ENCODE measurements at places on chromosomes 1 and 21.

DNA sequence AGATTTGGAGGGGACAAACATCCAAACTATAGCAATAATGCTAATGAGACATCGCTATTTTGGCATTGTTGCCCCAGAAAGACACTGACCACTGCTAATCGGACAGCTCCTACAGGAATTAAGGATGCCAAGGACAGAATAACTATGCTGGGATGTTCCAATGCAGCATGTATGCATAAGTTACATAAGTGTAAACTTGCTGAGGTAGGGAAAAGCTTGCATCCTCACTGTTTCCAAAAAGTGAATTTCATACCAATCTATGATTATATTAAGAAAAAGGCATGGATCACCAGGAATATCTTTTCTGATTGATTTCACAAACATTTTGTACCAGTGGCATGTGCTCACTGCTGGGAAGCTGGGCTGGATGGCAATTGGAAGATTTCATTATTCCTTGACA, 45.8 kb upstream of the RALGPS2 start:
- DNase-seq, result no peak

DNA sequence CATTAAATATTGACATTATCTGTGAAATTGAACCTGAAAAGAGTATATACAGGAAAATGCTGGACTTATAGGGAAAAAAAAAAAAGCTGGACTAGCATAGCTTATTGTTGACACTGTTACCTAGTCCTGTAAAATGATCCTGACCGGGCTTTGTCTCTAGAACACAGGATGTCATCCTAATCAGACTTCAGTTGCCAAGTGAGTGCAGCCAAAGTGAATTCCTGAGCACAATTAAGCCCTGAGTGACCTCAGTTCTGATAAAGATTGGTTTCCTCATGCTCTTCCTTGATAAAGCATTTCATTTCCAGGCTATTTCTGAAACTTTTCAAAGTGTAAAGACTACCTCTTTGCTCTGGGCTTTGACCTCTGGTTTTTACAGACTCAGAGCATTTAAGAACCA, 19.8 kb downstream of the SELP start:
- DNase-seq, result no peak

GRCh38 chr1:176466514-176466913, 3.5 kb downstream of the PAPPA2 start:
- DNase-seq, result no peak

DNA sequence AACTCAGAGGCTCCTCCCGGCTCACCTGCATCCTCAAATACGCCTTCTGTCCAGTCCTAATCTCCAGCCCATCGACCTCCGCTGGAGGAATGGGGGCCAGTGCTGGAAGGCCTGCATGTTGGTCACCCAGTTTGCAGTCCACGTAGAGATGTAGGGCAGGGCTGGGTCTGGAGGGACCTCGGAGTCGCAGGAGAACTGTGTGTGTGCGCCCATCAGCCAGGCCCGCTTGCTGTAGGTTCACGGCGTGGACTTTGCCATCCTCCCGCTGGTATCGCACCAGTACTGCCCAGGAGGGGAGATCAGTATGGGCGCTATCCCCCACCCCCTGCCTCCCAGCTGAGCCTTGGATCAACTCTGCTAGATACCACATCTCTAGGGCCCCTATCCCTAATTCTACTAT, 2.7 kb downstream of the THBS3 start:
- DNase-seq, result no peak

DNA sequence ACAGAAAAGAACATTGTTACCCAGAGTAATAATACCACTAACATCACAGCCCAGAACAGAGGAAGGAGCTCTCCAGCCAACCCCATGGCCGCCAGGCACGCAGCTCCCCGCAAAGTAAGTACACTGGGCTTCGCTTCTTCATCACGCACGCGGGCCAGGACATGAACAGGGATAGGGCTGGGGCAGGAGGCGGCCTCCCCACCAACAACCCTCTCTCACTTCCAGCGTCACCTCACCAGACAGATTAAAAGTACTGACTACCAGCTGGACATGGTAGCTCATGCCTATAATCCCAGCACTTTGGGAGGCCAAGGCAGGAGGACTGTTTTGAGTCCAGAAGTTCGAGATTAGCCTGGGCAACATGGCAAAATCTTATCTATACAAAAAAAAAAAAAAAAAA, 78.3 kb downstream of the NPHP4 start:
- DNase-seq, result no peak

DNA sequence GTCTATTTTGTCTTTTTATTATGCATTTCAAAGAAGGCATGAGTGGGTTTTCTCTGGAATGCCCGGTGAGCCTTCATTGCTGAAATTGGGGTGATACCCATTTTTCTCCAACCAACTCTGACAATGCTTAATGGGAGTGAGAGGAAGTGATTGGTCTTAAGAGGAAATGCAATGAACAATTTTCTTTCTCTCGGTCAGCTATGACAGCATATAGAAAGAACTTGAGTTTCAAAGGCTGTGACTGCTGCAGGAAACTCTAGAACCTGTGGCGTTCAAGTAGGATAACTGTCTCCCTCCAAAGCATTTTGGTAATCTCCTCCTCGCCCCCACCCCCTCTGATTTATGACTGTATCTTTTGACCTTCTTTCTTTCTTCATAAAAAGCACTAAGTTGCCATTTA, 155.9 kb downstream of the LYPLAL1 start:
- no peak for DNase-seq

- no peak for DNase-seq
Measured at GRCh38 chr1:65493802-65494201, 73.3 kb downstream of the LEPR start.

- no peak for DNase-seq
Measured at GRCh38 chr1:81596341-81596740, 204.4 kb upstream of the ADGRL2 start.

- no peak for DNase-seq
Measured at GRCh38 chr1:198680174-198680875, 41.5 kb downstream of the PTPRC start.

DNA sequence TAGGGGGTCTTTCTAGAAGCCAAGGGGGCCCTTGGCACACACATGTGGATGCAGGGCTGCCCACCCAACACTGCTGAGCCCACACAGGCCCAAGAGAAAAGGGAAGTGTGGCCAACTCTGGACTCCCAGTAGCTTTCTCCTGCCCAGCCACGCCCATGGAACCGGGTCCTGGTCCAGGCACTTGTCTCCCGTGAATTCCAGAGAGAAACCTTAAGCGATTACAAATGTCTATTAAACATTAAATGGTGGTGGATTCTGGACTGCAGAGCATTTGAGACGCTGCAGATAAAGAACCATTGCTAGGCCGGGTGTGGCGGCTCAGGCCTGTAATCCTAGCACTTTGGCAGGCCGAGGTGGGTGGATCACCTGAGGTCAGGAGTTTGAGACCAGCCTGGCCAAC, 100.6 kb upstream of the ARHGEF16 start:
- DNase-seq, result no peak

DNA sequence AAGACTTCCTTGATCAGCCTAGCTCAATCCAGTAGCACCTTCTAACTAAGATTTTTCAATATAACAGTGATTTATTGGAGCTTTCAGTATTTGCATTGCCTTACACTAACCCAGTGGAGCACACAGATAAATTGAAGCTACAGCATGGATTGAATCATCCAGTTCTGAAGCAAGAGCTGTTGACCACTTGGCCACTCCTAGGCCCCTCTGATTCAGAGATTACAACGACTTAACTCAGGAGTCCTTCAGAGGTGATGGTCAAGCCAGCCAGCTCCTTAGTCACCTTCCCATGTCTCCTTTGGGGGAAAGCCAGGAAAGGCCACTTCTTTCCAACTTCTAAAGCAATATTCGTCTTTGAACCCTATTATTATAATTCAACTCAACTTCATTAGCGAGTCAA, 151.8 kb downstream of the TENT5C start:
- no peak for DNase-seq

- DNase-seq, result no peak
Measured at GRCh38 chr1:17094664-17095063, 24.6 kb downstream of the PADI2 start.

DNA sequence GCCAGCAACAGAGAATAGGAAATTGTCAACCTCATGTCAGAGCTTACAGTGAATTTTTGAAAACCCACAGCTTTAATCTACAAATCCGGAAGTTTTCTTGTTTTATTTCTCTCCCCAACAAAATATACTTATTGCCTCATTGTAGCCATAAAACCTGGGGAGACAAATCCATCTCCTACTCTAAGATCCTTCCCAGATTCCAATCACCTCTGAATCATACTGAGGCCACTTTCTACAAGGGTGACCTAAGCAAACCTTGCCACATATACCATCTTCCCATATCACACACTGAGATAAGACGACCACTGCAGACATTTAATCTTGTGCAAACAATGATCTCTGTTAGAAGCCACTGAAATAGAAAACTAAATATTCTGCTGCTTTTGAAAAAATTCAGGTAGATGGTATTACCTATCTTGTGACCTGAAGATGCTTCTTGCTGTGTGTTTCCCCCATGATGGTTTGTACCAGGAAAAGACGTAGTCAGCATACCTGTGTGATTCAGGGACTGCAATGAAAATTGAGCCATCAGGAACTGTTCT, 171.5 kb upstream of the DUSP10 start:
- no peak for DNase-seq

DNA sequence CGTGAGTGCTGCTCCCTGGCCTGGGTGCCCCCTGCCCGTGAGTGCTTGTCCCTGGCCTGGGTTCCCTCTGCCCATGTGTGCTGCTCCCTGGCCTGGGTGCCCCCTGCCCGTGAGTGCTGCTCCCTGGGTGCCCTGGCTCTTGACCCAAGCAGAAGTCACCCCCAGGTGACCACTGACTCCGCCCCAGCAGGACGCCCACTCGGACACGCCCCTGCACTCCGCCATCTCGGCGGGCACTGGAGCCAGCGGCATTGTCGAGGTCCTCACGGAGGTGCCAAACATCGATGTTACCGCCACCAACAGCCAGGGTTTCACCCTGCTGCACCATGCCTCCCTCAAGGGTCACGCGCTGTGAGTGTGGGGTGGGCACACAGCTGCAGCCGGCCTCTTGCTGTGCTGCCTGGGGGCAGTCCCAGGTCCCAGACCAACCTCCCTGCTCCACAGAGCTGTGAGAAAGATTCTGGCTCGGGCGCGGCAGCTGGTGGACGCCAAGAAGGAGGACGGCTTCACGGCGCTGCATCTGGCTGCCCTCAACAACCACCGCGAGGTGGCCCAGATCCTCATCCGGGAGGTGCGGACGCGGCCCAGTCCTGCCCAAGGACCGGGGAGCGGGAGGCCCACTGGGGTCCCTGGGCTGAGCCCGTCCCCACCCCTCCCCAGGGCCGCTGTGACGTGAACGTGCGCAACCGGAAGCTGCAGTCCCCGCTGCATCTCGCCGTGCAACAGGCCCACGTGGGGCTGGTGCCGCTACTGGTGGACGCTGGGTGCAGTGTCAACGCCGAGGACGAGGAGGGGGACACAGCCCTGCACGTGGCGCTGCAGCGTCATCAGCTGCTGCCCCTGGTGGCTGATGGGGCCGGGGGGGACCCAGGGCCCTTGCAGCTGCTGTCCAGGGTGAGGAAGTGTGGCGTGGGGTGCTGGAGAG, 3.9 kb upstream of the MMP23B start:
- DNase-seq, result no peak

- DNase-seq, result no peak
Measured at GRCh38 chr1:230549625-230550024, 92.7 kb upstream of the COG2 start.

- DNase-seq, result no peak
Measured at GRCh38 chr1:185681034-185681633, 53.1 kb upstream of the HMCN1 start.

DNA sequence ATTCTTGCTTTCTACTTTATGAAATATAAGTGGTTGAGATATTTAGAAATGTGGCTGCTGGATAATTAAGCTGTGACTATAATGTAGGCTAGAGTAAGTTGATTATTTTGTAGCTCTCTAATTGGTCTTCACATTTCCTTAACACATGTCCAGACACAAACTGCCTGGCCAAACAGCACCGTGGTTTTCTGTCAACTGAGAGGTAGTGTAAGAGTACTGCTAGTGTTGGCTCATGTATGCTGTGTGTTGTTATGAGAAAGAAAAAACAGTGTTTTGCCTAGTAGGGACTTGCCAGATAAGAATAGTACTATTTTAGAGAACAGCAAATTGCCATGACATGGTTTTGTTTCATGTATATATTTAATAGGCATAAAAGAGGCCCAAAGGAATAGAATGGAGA, 37.1 kb downstream of the TMED5 start:
- no peak for DNase-seq

GRCh38 chr1:91224878-91225277, 179.8 kb downstream of the HFM1 start:
- DNase-seq, result no peak

DNA sequence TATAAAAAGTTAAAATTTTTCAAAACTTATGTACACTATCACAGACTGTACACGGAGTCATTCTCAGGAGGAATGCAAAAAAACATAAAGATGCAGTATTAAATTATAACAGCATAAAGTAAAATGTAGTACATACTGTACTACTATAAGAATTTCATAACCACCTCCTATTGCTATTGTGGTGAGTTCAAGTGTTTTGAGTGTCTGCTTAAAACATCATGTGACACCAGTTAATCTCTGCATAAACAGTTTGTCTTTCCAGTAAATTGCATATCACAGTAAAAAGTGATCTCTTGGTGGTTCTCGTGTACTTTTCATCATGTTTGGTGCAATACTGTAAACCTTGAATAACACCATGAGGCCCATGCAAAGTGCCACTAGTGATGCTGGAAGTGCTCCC, 45.2 kb downstream of the SDCCAG8 start:
- no peak for DNase-seq

GRCh38 chr1:47703156-47703825, 265.4 kb downstream of the FOXD2 start:
- no peak for DNase-seq

DNA sequence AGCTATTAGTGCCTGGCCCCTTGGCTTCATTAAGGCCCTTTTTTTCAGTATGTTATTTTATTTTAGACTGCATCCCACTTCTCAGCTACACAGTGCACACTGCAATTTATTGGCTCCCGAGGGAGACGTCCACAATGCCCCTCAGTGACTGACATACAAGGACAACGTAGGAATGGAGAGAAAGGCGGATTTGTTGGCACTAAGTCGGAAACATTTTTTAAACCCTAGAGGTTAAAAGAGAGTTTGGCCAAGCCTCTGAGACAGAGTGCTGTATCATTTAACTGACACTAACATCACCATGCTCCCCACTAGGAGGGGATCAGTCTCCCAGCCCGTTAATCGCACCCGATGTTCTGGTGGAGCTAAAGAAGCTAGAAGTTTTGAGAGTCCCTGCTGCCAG, 45.7 kb upstream of the FOXD3 start:
- no peak for DNase-seq

DNA sequence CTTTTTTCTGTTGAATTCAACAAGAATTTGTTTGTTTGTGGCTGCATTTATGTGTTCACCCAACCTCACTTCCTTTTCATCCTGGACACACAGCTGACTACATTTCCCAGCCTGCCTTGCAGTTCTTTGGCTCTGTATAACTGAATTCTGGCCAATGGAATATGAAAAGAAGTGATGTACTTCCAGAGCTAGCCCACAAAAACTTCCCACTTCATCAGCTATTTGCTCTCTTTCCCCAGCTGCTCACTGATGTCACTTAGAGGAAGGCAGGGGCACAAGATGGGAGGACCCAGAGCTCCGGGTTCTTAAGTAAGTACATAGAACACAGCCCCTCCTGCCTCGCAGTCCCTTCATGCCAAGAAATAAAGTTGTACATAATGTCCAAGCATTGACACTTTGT, 235.0 kb upstream of the FGGY start:
- DNase-seq, result no peak

- DNase-seq, result no peak
Measured at GRCh38 chr1:98345417-98345816, 316.1 kb upstream of the SNX7 start.
